ENCODE measurements at places on chromosomes 7 and 10. TPM values are rescaled to one million over a fixed set of nuclear protein-coding genes. Genes with fewer than 3 reads are reported as not detected.
A peak's percentile ranks its signal among the peaks of the same experiment; 100 is the strongest.

- DNase-seq: no peak
- no peak overlapping the region for H3K27ac ChIP-seq
- peaks cover 45% of the 10 kb centered on the region for H3K4me1 ChIP-seq
- peak overlapping the region; percentile 15 for H3K4me3 ChIP-seq
Observed at GRCh38 chr7:128699895-128700294, 27.8 kb downstream of the GARIN1A start.

DNA sequence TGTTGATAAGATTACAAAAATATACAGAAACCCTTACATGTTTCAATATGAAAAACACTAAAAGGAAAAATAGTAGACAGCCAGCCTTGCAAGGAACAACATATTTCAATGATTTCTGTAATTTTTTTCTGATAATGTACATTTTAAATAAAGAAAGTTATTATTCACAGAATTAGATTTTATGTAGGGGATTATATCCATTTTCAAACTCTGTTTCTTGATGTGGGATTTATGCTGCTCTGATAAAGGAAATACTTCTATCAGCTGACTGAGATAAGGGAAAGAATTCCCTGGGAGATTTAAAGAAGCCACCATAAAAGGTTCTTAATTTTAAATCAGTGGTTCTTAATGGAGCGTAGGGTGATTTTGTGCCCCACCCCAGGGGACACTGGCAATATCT lies 180.4 kb downstream of the ADAM12 start:
- DNase-seq: no peak
- peaks cover 2% of the 10 kb centered on the region for H3K36me3 ChIP-seq
- H3K27ac ChIP-seq: no peak overlapping the region

DNA sequence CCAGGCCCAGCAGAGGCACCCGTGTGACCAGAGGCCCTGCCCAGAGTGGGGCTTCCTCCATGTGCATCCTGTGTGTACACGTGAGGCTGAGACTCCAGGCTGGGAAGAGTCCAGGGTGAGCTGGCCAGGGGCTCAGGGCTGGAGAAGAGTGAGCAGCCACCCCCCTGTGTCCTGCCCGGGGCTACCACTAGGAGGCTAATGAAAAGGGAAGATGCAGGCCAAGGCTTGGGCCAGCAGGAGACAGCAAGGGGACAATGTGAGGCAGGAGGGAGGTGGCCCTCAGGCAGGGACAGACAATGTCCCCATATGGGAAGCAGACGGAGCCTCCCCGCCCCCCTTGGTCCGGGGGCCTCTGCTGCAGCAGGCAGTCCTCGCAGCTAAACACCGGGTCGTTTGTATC lies 102.0 kb downstream of the HIF1AN start:
- peaks cover 35% of the 10 kb centered on the region for H3K4me1 ChIP-seq
- H3K27me3 ChIP-seq: peaks cover 14% of the 10 kb centered on the region
- no peak overlapping the region for H3K27ac ChIP-seq

- peaks cover 68% of the 10 kb centered on the region for H3K4me1 ChIP-seq
- no peaks in the 10 kb centered on the region for H3K36me3 ChIP-seq
- DNase-seq: no peak
- H3K4me3 ChIP-seq: peak overlapping the region; percentile 50
- peaks cover 99% of the 10 kb centered on the region for H3K27me3 ChIP-seq
Observed at GRCh38 chr10:8048281-8049008, 6.0 kb upstream of the GATA3 start.

RASA4B gene
- total RNA-seq: 6.2 TPM

DNA sequence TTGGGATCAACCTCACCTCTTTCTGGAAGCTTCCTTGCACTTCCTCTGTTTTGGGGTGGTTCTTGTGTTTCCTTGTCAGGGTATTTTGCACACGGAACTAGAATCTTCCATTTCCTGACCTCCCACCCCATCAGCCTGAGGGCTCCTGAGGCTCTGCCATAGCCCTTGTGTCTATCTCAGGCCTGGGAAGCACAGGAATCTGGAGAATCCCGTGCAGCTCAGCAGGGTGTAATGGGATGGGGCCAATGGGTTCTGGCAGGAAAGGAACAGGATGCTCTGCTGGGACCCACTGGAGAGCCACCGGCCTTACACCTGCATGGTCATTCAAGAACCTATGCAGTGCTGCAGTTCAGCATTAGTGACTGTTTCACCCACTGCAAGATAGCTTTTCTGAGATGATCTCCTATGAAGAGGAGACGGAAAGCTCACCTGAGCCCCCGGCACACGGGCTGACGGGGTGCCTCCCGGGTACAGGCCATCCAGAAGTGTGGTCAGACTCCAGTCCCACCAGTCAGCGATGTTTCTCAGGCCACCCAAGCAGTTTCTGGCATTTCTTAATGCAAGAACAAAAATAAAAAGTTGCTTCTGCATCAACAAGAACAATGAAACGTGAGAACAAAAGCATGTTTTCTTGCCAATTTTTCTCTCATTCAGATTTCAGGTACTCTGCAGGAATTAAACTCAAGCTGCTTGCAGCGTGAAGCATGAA lies 133.2 kb downstream of the PKD1L1 start:
- no peak overlapping the region for H3K4me3 ChIP-seq
- H3K27me3 ChIP-seq: no peaks in the 10 kb centered on the region
- peak; percentile 57 for DNase-seq
- no peak overlapping the region for H3K27ac ChIP-seq

CARD11 gene
- total RNA-seq: 35.5 TPM

DNA sequence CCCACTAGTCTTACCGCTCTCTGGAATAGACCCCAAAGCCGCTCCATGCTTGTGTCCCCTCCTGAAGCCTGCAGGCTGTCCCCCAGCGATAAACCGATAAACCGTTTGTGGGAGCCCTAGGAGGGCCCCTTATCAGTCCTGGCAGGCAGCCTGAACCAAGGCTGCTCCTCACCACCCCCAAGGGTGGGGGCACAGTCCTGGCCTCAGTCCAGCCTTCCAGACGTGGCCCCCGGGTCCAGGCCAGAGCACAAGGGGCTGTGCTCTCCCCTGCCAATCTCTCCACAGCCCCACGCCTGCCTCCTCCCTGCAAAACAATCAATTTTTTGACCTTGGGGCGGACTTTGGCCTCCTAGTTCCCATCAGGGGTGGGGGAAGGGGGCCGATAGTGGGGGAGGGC lies at the start of gene TFR2:
TFR2 (minus strand) TSS at position 90 of the 397 bp plus-strand sequence; CDS start at position 47, 43 bp downstream.
- H3K4me3 ChIP-seq: no peak within 1 kb of the TSS
- peaks cover 11% of the 10 kb centered on the region for H3K4me1 ChIP-seq
- H3K27ac ChIP-seq: no peak within 1 kb of the TSS
- DNase-seq: no peak

TBC1D12 gene
- 2.2 TPM for total RNA-seq

IFIT1 gene
- total RNA-seq: 2.0 TPM

- H3K27me3 ChIP-seq: no peaks in the 10 kb centered on the region
- H3K36me3 ChIP-seq: peaks cover 14% of the 10 kb centered on the region
- no peak for DNase-seq
- peak overlapping the region; percentile 95 for H3K27ac ChIP-seq
Observed at GRCh38 chr7:48087349-48087748, 1.7 kb upstream of the UPP1 start.

DNA sequence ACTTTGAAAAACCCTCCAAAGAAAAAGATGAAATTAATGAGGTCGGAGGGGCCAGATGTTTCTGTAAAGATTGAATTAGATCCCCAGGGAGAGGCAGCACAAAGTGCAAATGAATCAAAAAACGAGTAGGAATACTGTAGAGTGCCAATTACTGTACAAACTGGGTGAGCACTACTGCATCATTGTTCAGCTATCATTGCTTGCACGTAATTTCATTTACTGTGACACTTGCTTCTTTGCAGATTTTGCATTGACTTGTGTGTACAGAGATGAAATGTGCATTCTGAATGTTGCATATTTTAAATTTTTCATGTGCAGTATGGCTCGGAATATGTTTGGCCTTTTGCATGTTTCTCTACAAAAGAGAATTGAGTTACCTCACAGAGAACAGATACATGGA lies 123.7 kb downstream of the LCOR start:
- no peaks in the 10 kb centered on the region for H3K27me3 ChIP-seq
- H3K36me3 ChIP-seq: peaks cover 13% of the 10 kb centered on the region
- H3K27ac ChIP-seq: no peak overlapping the region
- H3K4me3 ChIP-seq: no peak overlapping the region

RAB11FIP2 gene
- total RNA-seq: 11.6 TPM

- H3K36me3 ChIP-seq: no peaks in the 10 kb centered on the region
- H3K27ac ChIP-seq: no peak overlapping the region
- peaks cover 32% of the 10 kb centered on the region for H3K4me1 ChIP-seq
- no peak overlapping the region for H3K4me3 ChIP-seq
- no peak for DNase-seq
Observed at GRCh38 chr10:66834802-66835201, 91.0 kb upstream of the LRRTM3 start.

GRCh38 chr7:5574770-5575269 lies 151.2 kb upstream of the TNRC18 start:
- H3K27me3 ChIP-seq: peaks cover 4% of the 10 kb centered on the region
- no peaks in the 10 kb centered on the region for H3K36me3 ChIP-seq
- H3K4me1 ChIP-seq: peaks cover 27% of the 10 kb centered on the region
- peak overlapping the region; percentile 49 for H3K4me3 ChIP-seq
- DNase-seq: peak; percentile 57

SYT15 gene
- total RNA-seq: 1.2 TPM

GRCh38 chr10:30607814-30608213 lies 21.7 kb downstream of the LYZL2 start:
- H3K27me3 ChIP-seq: peaks cover 9% of the 10 kb centered on the region
- DNase-seq: no peak
- H3K36me3 ChIP-seq: no peaks in the 10 kb centered on the region
- no peak overlapping the region for H3K27ac ChIP-seq

- no peak for DNase-seq
- no peaks in the 10 kb centered on the region for H3K36me3 ChIP-seq
- H3K4me1 ChIP-seq: peaks cover 17% of the 10 kb centered on the region
- no peak overlapping the region for H3K4me3 ChIP-seq
- no peak overlapping the region for H3K27ac ChIP-seq
- H3K27me3 ChIP-seq: peaks cover 96% of the 10 kb centered on the region
Observed at GRCh38 chr7:27126596-27127327, 3.8 kb downstream of the HOXA4 start.

PRF1 gene
- total RNA-seq: 0.11 TPM

DNA sequence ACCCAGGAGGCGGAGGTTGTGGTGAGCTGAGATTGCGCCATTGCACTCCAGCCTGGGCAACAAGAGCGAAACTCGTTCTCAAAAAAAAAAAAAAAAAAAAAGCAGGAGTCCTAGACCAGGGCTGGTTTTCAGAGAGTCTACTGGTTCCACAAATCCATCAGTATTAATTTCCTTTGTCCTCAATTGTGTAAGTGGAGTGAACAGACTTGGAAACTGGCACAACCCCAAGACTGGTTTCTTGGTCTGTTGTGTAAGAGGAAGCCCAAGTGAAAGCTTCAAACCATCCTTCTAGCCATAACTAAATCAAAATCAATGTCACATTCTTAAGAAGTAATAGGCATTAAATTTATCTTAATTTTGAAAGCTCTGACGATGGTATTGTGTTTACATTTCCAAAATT lies 213.6 kb downstream of the DGKI start:
- H3K36me3 ChIP-seq: no peaks in the 10 kb centered on the region
- H3K4me3 ChIP-seq: no peak overlapping the region
- H3K27me3 ChIP-seq: no peaks in the 10 kb centered on the region
- DNase-seq: no peak
- peaks cover 4% of the 10 kb centered on the region for H3K4me1 ChIP-seq
- H3K27ac ChIP-seq: no peak overlapping the region

FERD3L gene
- not detected for total RNA-seq

DNA sequence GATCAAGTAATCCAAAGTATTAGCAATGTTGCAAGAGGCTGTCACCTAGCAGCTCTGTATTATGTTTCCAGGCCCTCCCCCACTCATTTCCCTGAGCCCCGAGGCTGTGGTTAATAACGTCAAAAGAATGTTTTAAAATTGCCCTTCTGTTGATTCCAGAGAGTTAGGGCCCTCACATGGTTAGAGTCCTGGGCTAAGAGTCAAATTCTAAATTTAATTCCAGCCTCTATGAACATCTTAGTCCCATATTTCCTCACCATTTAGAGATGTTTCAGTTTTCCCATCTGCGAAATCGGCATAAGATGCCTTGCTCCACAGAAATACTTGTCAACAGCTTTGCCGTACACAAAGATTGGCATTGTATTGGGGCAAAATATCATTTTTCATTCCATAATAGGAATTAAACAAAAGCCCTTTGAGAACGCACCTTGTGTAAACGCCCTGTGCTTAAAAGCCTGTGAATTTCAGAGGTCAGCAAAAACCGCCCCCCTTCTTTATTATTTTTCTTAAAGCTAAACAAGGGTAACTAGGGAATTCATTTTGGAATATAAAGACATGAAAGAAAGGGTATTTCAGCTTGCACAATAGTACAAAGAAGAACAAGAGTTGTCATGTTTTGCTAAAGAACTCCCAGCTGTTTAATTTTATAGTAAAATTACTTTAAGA lies 135.8 kb downstream of the ARID5B start:
- no peak for DNase-seq
- no peak overlapping the region for H3K4me3 ChIP-seq
- peaks cover 43% of the 10 kb centered on the region for H3K27me3 ChIP-seq
- H3K27ac ChIP-seq: no peak overlapping the region
- peaks cover 35% of the 10 kb centered on the region for H3K4me1 ChIP-seq

- H3K4me1 ChIP-seq: peaks cover 9% of the 10 kb centered on the region
- H3K4me3 ChIP-seq: no peak overlapping the region
- H3K27ac ChIP-seq: peak overlapping the region; percentile 93
- peak; percentile 53 for DNase-seq
- no peaks in the 10 kb centered on the region for H3K36me3 ChIP-seq
Observed at GRCh38 chr7:75905785-75906604, 9.0 kb upstream of the POR start.

DNA sequence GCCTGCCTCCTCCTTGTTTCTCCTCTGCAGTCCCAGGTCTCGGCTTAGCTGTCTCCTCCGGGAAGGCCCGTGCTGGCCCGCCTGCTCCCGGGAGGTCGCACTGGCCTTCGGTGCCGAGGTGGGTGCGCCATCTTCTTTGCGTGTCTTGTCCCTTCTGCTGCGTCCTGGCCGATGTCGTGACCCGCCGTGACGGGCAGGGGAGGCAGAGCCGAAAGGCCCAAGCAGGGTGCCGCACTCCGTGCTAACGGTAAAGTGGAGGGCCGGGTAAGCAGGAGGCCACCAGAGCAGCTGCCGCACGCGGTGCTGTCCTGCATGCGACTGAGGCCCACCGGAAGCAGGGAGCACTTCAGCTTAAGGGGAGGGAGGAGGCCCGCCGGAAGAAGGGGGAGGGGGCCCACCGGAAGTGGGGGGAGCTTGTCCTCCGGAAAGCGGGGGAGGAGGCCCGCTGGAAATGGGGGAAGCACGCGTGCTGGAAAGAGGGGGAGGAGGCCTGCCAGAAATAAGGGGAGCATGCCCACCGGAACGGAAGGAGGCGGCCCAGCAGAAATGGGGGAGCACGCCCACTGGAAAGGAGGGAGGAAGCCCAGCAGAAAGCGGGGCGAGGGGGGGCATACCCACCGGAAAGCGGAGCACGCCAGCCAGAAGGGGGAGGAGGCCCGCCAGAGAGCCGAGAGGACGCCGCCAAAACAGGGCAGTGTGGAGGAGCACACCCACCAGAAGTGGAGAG lies 71.4 kb downstream of the PROSER2 start:
- H3K27me3 ChIP-seq: no peaks in the 10 kb centered on the region
- DNase-seq: no peak
- no peak overlapping the region for H3K4me3 ChIP-seq
- no peaks in the 10 kb centered on the region for H3K36me3 ChIP-seq
- H3K4me1 ChIP-seq: no peaks in the 10 kb centered on the region

COBL gene
- total RNA-seq: 36.5 TPM

- peaks cover 3% of the 10 kb centered on the region for H3K4me1 ChIP-seq
- H3K36me3 ChIP-seq: no peaks in the 10 kb centered on the region
- no peak overlapping the region for H3K27ac ChIP-seq
- no peak for DNase-seq
- H3K27me3 ChIP-seq: peaks cover 23% of the 10 kb centered on the region
- H3K4me3 ChIP-seq: no peak overlapping the region
Observed at GRCh38 chr10:127909716-127910463, 3.0 kb downstream of the PTPRE start.

GRCh38 chr7:70695795-70696083 lies 436.2 kb upstream of the GALNT17 start:
- peak overlapping the region; percentile 95 for H3K4me3 ChIP-seq
- peaks cover 61% of the 10 kb centered on the region for H3K27me3 ChIP-seq
- peak overlapping the region; percentile 60 for H3K27ac ChIP-seq
- H3K4me1 ChIP-seq: peaks cover 6% of the 10 kb centered on the region

Measured in WTC11 (cell line).